ENCODE measurements at places on chromosomes 4 and X.

DNA sequence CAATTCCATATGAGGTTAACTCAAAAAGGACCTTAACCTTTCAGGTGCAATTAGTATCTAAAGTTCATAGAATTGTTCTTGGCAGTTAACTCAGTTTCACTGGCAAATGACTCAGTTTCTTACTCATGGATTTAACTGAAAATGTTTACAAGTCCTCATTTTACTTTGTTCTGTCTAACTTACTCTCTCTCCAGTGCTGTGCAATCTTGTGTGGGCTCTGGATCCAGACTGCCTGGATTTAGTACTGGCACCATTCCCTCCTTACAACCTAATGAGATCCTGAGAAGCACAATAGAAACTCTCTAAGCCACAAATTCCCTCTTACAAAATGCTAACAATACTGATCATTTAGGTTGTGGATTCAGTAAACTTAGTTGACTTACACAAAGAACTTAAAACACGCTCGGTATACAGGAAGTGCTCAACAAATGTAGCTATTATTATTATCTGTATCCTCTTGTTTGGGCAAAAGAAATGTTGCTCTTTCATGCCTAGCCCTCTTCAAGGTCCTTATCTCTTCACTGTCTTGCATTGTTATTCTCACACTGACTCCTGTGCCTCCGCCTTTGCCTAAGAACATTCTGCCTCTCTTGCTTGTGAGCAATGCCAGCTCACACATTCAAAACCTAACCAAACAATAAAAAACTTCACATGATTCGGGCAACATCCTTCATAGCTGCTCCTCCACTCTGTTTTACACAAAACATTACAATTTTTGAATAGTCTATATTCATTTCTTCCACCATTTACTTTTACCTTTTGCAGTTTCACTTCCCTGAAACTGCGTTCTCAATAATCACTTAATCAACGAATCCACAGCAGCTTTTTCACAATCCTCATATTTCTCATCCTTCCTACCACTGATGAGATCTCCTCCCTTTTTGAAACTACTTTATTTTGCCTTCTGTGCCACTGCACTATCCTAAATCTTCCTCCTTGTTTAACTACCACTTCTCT is 91.8 kb downstream of the PDE5A start:
- DNase-seq, result no peak

- DNase-seq, result no peak
Observed at GRCh38 chr4:110022457-110022856, 109.8 kb downstream of the EGF start.

GRCh38 chrX:22063284-22063683 is 31.2 kb downstream of the PHEX start:
- DNase-seq, result no peak

GRCh38 chrX:39911278-39911897 is 186.4 kb downstream of the BCOR start:
- DNase-seq, result no peak

- DNase-seq, result no peak
Observed at GRCh38 chr4:47490550-47490949, 5.5 kb downstream of the ATP10D start.

DNA sequence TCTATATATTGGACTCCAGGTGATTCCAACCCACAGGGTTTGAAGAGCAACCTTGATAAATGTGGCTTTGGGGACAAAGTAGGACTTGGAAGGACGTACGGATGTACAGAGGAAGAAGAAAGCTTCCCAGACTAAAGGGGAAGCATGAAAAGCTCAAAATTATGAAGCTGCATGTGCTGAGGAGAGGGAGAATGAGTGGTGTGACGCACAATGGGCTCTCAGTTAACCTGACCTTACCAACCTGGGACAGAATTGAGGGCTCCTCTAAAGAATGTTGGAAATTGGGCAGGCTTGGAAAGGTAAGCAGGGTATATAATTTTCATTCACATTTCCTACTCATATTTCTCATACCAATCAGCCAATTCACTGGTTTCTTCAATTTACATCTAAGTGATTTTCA is 10.5 kb upstream of the TIGD2 start:
- DNase-seq, result no peak

GRCh38 chrX:40855932-40856515 is 120.7 kb upstream of the MED14 start:
- no peak for DNase-seq

- DNase-seq, result peak; percentile 21
Observed at GRCh38 chrX:102515975-102516941, at the start of gene TMSB15A. TSS of gene TMSB15A (minus strand) at chrX:102516739.

- DNase-seq, result no peak
Observed at GRCh38 chrX:118208481-118208880, 91.9 kb upstream of the KLHL13 start.

DNA sequence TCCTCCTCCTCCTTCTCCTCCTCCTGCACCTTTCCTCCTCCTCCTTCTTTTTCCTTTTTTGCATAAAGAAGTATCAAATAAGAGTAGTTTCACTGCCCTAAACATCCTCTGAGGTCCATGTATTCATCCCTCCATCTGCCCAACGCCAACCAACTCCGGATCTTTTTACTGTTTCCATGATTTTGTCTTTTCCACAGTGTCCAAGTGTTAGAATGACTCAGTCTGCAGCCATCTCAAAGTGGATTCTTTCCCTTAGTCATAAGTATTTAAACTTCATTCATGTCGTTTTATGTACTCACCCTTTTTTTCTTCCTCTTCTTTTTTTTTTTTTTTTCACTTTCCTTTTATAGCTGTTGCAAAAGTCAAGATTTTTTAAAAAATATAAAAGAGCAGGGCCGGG is 12.9 kb downstream of the CSF2RA start:
- DNase-seq, result no peak

- DNase-seq, result no peak
Observed at GRCh38 chrX:107563824-107564223, 64.5 kb upstream of the PRPS1 start.

DNA sequence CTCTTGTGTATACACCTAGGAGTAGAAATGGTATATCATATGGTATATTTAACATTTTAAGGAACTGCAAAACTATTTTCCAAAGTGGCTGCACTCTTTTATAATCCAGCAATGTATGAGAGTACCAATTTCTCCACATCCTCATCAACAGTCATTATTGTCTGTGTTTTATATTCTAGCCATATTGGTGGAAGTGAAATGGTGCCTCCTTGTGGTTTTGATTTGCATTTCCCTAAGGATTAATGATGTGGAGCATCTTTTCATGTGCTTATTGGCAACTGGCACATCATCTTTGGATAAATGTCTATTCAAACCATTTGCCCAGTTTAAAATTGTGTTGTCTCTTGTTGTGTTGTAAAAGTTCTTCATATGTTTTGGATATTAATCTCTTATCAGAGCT is 9.6 kb downstream of the BMP15 start:
- DNase-seq, result no peak

DNA sequence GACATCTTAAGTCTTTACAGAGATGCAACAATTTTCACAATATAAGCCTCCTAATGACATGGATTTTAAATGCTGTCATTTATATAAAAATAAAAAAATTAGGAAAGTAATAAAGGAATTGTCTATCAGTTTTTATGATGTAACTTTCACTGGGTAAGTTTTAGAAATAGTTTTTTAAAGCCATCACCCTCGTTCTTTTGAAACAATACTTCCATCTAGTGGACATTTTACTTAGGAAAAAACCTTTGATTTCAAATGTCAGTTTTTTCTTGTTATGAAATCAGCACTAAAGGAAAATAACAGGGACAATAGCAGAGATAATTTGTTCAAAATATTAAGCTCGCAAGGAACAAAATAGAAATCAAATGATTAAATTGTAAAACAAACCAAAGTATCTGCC is 24.3 kb upstream of the NDNF start:
- no peak for DNase-seq

- no peak for DNase-seq
Observed at GRCh38 chr4:7811536-7812191, 128.0 kb downstream of the AFAP1 start.

- DNase-seq, result no peak
Observed at GRCh38 chr4:85369703-85370380, 105.1 kb upstream of the ARHGAP24 start.

DNA sequence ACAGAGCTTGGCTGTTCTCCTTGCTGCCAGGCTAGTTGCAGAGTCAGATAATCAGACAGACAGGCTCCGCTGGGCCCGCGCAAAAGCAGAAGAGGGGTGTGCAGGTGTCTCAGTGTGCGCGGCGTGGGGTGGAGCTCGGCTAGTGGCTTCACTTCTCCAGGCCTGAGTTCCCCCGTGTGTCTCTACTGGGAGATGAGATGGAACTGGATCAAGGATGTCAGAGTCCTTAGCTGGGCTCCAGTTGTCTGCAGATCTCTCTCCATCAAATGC is 21.1 kb downstream of the HTRA3 start:
- no peak for DNase-seq

- DNase-seq, result no peak
Observed at GRCh38 chr4:141416219-141416618, 195.5 kb downstream of the ZNF330 start.

DNA sequence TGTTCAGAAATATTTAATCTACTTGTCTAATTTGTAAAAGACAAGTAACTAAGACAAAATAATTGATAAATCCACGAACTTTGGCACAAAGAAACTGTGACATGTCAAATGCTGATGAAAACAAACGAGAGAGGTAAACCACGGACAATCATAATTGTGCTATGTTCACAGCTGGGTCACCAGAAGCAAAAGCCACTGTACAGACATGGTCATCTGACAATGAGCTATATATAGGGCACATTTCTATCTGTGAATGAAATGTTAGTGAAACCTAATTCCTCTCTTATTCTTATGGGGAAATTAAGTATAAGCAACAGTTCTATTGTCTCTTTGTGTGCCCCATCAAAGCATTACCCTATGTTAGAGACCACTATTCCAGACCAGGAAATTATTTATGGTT is 444.0 kb upstream of the TRAM1L1 start:
- DNase-seq, result no peak

GRCh38 chr4:164924670-164925238 is 47.8 kb downstream of the APELA start:
- no peak for DNase-seq

DNA sequence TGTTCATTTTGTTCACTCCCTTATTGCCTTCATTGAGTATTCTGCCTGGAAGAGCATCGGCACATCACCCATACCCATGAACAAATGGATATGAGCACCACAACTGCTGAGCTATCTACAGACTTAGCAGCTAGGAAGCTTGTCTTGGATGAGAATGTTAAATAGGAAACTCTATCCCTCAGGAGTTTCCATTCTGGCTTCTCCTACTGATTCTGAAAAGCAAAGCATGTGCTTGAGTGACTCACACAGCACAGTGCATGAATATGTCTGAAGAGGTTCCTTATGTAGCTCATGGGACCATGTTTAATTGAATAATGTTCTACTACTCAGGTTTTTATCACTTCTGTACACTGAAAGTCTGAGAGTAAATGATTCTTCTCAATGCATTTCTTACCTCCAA is 57.3 kb upstream of the MXRA5 start:
- no peak for DNase-seq

DNA sequence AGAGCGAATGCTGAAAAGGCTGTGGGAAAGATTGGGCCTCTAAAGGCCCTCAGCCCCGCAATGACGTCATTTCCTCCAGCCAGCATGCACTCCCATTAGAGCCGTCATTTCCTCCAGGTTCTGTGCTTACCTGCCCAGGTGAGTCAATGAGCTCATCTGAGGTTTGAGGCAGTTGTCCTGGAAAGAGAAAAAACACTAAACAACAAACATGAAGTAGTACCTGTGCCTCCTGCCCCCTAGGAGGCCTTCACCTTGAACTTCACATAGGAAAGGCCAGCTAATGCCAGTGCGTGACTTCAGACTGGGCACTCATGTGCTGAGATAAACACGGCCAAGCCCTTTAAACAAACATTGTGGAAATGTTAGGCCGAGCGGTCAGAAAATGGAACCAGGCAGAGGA is 55.9 kb downstream of the FHDC1 start:
- DNase-seq, result no peak

DNA sequence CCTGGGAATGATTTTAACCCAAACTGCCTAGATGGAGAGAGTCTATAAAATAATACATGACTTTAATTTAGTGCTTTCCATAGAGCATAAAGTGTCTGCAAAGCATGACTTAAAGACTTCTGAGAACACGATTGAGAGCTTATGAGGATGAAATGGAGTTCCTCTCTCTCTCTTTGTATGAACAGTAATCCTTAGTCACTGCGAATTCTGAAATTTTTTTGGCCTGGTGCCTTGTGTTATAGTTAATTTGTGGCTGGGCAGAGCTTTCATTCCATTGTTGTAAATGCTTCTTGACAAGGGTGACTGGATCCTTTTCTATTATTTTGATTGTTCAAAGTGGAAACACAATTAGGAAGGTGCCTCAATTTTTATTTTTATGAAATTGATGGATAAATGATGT is 179.5 kb downstream of the CEP135 start:
- DNase-seq, result no peak

DNA sequence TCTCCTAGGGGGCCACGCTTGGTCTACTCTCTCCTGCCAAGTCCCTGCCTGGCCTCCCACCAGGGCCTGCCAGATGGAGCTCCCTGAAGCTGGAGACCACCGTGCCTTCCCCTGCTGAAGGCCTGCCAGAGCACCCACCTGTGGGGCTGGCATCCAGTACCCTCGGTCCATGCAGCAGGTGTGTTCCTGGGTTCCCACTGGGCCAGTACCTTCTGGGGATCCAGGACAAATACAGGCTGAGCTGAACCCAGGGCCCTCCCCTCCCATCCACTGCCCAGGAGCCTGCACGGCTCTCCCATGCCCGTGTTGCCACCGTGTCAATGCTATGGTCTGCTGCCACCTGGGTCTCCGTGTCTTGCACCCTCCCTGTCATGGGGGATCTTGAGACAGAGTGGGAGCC is 68.8 kb downstream of the ABLIM2 start:
- no peak for DNase-seq

DNA sequence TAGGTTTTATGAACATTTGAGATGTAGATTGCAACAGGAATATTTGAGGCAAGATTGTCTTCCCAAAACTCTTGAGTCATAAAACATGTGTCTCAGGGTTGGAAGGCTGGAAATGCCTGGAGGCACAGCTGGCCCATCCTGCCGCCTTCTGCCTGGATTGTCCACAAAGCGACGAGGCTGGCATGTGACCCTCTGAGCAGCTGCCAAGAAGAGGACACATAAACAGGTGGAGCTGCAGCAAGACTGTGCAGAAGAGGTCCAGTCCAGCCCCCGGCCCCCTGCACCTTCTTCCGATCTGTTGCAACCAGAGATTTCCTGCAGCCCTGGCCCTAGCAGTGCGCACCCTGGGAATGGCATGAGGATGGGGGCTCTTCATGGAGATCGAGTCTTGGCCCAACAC is 101.9 kb upstream of the BCOR start:
- no peak for DNase-seq
